ENCODE measurements at places on chromosomes 16 and 17.

GRCh38 chr16:30112197-30113030, 923 bp downstream of the GDPD3 start:
- DNase-seq, result peak; percentile 26

- DNase-seq, result no peak
These were observed 24.8 kb downstream of the ZFPM1 start for GRCh38 chr16:88477631-88478519.

DNA sequence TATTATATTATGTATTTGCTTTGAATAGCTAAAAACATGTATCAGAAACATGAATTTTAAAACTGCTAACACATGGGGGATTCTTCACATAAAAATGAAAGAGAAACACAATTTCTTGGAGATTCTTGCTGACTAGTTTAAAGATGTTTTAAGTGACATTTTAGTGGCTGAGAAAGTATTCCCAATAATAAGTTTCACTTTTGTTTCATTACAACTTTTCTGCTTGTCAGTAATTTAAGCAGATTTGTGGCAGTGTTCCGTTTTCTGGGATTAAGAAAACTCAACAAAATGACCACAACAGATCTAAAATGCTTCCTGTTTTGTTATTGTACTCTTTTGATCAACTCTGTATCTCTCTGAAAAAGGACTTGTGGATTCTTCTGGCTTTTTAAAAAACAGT, 75.9 kb downstream of the NLK start:
- DNase-seq, result no peak

DNA sequence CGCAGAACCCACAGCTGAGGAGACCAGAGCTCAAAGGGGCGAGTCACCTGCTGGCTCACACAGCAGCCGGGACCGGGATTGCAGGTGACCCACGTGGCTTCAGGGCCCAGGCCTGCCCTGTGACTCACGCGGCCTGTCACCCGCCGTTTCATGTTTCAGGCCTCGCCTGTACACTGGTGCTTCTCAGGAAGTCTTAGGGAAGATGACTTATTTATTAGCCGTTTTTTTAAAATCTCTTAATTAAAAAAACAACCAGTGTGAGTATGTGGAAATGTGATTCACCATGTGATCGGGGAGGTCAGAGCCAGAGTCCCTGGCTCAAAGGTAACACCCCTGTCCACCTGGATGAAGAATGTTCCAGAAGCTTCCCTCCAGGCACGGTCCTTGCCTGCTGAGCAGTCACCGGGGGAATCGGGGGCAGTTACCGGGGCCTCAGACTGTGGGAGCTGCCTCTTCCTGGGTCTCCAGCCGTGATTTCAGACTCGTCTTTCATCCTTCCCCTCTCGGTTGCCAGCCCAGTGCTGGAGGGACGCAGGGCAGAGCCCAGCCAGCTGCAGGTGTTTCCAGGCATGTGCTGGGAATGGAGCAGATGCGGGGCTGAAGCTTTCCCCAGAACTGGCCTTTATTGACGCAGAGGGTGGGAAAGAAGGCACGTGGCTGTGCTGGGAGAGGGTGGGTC, 49.3 kb downstream of the CMIP start:
- peak; percentile 20 for DNase-seq

DNA sequence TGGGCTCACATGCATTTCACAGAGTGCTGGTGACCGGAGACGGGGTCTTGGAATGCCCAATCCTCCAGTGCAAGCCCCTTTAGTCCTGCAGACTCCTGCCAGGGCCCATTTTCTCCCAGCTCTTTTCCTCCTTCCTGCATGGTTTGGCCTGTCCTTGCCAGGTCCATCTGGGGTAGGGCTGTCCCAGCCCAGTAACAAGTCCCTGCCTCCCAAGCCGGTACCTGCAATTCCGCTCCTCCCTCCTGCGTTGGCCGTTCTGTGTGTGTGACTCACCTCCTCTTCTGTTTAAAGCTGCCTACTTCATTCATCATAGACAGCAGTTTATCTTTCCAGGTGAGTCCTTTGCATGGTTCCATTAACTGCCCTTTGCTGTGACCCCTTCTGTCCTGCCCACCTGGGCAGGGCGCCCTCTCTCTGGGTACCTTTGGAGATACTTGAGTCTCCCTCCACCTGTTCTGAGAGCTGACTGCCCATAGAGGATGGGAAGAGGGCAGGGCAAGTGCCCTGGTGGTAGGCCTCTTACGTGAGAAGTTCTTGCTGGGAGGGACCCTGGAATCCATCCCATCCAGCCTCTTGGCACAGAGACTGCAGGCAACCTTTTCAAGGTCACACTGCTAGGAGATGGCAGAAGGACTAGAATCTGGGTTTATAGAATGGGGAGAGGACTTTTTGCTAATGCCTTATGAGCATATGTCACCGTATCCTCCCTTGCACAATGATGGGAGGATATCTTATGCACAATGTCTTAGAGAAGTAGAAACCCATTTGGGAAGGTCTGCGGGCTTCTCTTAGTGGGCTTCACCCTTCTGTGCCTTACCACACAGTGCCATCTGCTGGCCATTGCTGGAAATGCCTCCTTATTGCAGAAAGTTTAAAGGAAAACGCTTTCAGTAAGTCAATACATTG, 29.7 kb upstream of the LGALS9 start:
- DNase-seq, result peak; percentile 64

GRCh38 chr16:69064764-69065313, 40.6 kb upstream of the HAS3 start:
- DNase-seq, result no peak

- DNase-seq, result no peak
These were observed 358.8 kb upstream of the CDH5 start for GRCh38 chr16:66007717-66008116.

DNA sequence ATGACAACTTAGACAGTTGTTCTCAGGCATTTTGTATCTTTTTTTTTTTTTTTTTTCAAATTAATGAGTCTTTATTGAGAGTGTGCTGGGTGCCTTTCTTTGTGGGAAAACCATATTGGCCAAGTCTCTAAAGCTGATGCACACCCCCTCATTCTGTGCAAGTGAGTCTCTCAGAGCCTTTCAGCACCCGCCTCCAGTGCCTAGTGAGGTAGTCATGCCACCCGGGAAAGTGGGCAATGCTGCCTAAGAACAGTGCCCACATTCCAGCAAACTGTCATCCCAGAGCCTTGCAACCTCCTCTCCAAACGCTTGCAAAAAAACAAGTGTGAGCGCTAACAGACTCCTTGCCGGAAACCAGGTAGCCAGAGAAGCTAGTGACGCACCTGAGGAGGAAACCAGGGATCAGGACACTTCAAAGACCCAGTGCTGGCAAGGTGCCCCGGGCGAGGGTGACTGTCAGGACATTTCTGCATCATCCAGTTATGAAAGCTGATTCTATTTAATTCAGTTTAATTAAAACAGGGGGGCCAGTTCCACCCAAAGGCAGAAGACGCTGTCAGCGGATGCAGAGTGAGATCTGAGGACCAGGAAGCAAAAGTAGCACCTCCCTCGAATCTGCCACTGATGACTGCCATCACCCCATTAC, 34.9 kb downstream of the SMARCE1 start:
- DNase-seq, result peak; percentile 73

- peak; percentile 50 for DNase-seq
These were observed 12.7 kb upstream of the CD300A start for GRCh38 chr17:74453665-74454196.

- DNase-seq, result no peak
These were observed 12.9 kb downstream of the ZNF319 start for GRCh38 chr16:57987441-57988177.

DNA sequence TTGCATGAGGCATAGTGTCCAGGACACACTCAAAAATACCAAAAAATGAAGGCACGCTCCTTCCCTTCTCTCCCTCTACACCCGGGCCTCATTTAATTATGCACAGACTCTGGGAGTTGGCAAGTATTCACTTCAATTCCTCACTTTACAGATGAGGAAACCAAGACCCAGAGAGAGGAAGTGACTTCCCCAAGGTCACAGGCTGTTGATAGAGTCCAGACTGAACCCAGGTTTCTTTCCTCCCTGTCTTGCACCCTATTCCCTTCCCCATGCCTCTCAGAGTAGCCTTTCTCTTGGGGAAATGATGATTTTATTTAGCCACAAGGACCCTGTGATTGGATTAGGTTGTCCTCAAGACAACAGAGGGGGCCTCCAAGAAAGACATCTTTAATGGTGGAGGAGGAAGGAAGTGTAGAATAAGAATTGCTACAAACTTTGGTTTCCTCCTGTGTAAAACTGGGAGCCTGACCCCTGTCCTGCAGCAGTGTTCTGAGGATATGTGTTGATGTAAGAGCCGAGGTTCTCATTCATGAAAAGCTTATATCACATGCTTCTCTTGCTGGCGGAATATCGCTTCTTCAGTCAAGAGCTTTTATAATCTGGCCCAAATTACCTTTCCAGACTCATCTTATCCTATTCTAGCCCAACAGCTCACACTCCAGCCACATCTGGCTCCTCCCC, 48.8 kb upstream of the SIAH1 start:
- DNase-seq, result no peak

DNA sequence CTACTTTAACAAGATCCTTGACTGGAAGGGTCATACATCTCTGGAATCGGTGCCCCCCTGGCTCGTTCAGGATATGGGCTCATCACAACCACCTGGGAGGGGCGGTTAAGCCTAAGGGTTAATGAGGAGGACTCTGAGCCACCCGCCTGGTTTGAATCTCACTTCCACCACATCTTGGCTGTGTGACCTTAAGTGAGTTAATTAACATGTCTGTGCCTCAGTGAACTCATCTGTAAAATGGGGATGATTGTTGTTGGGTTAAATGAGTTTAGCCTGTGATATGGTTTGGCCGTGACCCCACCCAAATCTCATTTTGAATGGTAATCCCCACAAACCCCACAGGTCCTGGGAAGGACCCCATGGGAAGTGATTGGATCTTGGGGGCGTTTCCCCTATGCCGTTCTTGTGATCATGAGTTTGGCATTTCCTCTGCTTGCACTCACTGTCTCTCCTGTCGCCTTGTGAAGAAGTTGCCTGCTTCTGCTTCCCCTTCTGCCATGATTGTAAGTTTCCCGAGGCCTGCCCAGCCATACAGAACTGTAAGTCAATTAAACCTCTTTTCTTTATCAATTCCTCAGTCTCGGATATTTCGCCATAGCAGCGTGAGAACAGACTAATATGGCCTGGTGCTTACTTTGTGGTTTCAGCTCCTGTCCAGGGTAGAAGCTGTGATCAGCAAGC, 214.0 kb upstream of the CIBAR2 start:
- DNase-seq, result no peak

DNA sequence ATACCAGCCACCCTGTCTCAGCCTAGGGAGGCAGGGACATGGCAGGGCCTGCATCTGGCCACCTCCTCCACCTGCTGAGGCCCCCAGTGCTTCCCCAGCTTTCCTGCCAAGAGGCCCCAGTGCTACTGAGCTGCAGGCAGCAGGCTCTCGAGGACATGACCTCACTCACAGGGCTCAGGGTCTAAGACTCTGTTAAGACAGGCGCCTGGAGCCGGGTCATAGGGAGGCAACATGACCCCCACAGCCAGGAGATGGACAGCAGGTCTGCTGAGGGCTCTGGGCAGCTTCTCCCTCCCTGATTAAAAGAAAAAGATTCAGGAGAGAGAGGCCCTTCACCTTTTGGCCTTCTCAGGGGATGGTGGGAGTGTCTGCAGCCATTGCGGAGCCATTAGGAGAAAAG, 23.2 kb upstream of the FASN start:
- DNase-seq, result no peak

GRCh38 chr17:77332981-77333685, 192.4 kb downstream of the SEC14L1 start:
- DNase-seq, result no peak

- no peak for DNase-seq
These were observed 78.6 kb upstream of the CREBBP start for GRCh38 chr16:3959148-3959547.

DNA sequence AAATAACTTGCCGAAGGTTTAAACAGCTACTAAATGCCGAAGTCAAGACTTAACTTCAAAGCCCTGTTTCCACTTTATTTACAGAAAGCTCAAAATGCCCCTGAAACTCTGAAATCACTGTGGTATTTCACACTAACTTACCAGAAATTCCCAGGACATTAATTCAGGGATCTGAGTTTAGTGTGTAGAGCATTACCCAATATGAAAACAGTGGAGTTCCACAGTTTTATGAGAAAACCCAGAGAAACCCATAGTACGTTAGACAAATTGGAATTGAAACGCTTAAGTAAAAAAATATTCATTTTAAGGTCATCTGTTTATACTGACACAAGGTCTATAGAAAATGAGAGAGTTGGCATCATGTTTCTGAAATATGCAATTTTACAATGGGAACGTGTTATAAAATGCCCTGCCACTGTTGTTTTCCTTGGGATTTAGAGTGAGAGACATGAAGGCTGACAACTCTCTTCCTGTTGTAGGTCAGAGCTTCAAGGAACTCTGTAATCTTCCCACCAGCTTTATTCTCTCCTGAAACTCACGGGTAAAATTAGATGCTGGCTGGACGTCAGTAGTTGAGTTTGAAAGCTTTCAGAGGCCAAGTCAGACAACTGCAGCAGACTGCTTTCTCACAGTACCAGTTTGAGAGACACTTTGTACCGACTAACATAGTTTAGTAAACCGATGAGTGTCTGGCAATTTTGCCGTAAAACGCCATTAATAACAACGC, 139.4 kb upstream of the TBX2 start:
- DNase-seq, result no peak

- DNase-seq, result no peak
These were observed 62.3 kb downstream of the CLEC16A start for GRCh38 chr16:11006656-11007055.

DNA sequence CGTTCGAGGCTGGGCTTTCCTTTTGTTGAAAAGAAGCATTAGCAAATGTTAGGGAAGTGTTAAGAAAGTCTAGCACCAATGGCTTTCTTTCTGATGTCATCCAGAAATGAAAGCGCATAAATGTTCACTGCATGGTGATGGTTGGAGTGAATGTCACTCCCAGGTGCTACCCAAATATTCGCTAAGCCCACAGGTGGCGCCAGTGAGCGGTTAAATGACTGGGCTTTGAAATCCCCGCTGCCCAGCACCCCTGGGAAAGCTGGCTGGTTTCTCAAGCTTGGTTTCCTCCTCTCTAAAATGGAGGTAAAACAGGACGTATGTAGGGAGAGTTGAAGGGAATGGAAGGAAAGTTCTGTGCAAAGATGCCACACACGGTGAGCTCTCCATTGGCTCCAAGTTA, 104.4 kb downstream of the IRX5 start:
- no peak for DNase-seq

GRCh38 chr17:11909348-11909747, 87.9 kb downstream of the ZNF18 start:
- no peak for DNase-seq

DNA sequence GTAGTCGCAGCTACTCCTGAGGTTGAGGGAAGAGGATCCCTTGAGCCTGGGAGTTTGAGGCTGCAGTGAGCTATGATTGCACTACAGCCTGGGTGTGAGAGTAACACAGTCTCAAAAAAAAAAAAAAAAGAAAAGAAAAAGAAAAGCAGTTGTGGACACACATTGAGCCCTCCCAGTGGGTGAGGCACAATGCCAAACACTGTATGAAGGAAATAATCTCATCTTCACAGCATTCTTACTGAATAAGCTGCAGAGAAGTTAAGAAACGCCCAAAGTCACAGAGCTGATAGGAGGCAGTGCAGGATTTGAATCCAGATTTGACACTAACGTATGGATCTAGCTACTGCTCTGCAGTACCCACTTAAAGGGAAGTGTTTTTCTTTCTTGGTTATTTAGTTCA, 5.9 kb upstream of the LYZL6 start:
- no peak for DNase-seq
